Stimulated activated CD4-positive, alpha-beta T cell treated with anti-CD3 and anti-CD28 coated beads, Interleukin-2, amount 100 ng/mL, for 24 hours (primary cell): ENCODE measurements at places on chromosomes 5 and 9.

DNA sequence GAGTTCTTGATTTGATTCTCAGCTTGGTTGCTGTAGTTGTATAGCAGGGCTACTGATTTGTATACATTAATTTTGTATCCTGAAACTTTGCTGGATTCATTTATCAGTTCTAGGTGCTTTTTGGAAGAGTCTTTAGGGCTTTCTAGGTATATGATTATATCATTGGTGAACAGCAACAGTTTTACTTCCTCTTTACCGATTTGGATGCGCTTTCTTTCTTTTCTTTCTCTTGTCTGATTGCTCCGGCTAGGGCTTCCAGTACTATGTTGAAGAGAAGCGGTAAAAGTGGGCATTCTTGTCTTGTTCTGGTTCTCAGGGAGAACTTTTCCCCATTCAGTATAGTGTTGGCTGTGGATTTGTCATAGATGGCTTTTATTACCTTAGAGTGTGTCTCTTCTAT lies 158.9 kb downstream of the SAXO1 start:
- DNase-seq = no peak

DNA sequence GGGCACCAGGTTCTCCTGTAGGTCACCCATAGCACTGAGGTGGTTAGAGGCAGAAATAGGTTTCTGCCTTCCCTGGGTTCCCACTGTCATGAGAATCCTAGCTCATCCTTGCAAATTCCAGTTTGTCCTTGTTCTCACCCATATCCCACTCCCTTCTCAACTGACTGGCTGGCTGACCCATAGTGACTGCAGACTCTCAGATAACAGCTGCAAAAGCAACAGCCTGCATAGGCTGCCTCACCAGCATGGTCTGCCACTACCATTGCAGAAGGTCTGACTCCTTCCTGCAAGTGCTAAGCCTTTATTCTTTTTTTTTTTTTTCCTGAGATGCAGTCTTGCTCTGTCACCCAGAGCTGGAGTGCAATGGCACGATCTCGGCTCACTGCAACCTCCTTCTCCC lies 194.0 kb downstream of the SEMA6A start:
- no peak for DNase-seq

DNA sequence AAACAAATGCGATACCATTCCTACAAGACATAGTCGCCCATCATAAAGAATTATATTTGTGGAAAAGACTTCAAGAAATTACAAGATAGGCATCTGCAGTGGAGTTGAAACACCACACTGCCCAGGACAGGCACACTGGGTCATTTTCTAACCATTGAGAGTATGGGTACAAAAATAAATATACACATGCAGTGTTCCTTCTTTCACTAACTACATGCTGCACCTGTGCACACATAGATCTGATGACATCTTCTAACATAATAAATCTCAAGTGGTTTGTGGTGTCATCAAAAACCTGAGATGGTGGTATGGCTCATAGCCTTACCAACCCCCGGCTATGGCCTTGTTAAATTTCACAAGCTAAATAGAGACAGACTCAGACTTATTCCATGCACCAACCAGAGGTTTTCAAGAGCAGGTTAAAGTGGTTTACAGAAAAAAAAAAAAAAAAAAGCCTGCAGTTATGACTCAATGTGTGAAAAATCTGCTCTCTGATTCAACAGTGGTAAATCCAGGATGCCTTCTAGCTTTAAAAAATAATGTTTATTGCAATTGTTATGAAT lies 12.4 kb upstream of the NFIB start:
- DNase-seq = no peak

- DNase-seq = no peak
Measured at GRCh38 chr5:15746833-15747232, 246.9 kb downstream of the FBXL7 start.

DNA sequence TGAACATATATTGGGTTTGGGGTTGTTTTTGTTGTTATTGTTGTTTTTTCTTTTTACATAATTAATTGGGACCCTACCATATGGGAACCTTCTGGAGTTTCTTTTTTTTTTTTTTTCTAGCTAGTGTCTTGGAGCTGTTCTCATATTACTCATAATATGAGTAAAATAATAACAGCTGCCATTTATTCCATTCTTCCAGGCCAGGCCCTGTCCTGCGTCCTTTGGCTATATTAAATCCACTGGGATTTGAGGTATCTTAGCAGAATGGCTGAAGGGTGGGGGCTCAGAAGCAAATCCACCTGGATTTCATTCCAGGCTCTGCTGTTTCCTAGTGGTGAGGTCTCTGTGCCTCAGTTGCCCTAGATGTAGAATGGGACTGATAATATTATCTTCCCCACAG lies 47.2 kb upstream of the RPL26L1 start:
- DNase-seq = no peak

DNA sequence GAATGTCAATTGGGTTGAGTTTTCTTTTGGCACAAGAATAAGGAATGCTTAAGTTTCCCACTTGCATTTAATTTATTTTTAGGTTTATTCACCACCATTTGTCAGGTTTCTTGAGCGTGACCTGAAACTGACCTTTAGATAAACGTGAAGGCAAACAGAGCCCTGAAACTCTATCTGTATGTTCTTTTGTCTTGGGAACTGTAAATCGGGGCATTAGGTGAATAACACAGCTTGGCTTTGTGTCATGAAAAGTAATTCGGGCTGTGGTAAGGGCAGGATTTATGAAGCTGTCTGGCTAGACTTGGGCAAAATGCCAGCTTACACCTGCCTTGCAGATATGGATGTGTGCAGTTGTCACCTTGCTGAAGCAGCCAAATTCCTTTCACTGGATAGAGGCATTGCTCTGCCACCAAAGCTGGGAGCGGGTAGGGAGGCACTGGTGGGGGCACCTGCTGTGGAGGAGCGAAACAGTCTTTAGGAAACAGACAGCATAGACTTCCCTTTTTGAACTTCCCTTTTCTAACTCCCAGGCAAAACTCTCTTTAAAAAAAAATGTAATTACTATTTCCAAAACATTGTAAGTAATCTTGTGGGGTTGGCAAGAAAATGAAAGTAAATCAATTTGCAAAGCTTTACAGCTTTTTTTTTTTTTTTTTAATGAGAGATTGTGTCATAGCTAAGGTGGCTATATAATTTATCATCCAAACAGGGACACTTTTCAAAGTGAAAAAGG lies 545.2 kb downstream of the CSNK1G3 start:
- DNase-seq = no peak

- DNase-seq = no peak
Measured at GRCh38 chr5:84372066-84372695, 12.5 kb downstream of the EDIL3 start.

GRCh38 chr5:177086654-177087397 lies at the start of gene FGFR4:
Gene FGFR4, plus strand, starts transcription at chr5:177086915. Its CDS starts 2,688 bp downstream, at chr5:177089603.
- peak; percentile 68 for DNase-seq

DNA sequence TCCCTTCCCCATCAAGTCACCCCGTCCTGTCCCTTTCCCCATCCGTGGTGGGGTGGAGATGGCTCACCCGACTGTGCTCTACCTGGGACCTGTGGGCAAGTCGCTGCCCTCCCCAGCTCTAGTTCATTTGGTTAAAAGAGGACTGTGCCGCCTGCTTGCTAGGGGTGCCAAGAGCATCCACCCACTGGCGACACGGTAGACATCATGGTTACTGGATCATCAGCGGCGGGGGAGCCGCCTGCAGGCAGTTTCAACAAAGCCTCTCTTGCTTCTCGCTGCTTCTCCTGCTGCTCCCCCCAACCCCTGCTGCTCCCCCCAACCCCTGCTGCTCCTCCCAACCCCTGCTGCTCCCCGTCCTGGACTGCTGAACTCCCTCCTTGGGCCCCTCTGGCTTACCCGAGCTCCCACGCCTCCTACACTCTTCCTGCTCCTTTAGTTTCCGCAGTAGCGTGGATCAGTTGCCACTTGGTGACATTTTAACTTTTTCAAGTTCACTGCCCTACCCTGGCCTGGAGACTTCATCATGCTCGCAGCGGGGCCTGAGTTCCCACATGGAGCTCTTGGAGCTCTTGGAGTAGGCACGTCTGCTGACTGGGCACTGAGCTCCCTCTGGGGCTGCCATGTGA lies 22.0 kb upstream of the SCGB3A1 start:
- no peak for DNase-seq

DNA sequence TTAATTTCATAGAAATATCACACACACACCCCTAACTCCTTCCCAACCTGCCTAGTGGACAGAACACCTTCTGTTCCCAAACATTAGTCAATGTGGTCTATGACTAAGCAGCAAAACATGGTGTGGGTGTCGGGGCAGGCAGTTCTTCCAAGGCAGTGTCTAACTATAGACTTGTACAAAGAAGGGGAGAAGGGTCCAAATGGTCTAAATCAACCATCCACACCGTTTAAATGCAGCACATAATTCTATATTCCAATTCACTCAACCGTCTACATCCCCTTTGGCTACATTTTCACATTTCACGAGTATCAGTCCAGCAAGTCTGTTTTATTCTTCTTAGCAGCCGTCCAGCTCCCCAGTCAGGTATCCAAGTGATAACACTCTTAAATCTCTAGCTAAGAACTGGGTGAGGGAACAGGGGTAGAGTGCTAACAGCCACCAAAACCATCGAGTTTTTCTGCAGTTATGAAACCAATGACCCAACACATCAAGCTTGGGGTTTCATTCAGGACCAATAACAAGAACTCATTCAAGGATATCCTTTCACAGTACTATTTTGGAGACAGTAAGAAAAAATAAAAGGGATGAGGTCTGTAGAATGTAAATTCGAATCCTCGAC lies 3.3 kb downstream of the ZNF608 start:
- DNase-seq = no peak

DNA sequence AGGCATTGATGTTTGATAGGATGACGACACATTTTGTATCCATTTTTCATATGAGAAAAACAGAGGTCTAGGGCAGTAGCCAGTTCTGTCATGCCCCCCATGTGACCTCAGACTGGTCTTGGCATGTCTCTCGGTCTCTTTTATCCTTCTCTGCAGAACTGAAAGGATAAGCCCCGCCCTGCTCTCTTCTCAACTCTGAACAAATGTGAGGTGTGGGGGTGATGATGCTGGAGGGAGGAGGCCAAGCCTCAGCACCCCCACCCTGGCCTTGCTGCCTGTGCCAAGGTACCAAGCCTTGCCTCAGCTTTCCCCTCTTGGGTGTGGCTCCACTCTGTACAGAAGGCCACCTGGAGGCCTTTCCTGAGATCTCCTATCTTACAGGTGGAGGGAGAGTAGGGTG lies 19.5 kb upstream of the CRB2 start:
- no peak for DNase-seq

DNA sequence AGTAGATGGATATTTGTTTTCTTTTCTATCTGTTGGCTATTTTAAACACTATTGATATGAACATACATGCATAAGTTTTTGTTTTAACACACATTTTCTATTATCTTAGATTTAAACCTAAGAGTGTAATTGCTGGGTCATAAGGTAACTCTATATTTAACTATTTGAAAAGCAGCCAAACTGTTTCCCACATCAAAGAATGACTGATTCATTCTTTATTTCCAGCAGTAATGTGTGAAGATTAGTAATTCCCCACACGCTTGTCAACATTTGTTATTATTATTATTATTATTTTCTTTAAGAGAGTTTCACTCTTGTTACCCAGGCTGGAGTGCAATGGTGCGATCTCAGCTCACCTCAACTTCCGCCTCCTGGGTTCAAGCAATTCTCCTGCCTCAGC lies 1495.8 kb downstream of the EFNA5 start:
- no peak for DNase-seq

DNA sequence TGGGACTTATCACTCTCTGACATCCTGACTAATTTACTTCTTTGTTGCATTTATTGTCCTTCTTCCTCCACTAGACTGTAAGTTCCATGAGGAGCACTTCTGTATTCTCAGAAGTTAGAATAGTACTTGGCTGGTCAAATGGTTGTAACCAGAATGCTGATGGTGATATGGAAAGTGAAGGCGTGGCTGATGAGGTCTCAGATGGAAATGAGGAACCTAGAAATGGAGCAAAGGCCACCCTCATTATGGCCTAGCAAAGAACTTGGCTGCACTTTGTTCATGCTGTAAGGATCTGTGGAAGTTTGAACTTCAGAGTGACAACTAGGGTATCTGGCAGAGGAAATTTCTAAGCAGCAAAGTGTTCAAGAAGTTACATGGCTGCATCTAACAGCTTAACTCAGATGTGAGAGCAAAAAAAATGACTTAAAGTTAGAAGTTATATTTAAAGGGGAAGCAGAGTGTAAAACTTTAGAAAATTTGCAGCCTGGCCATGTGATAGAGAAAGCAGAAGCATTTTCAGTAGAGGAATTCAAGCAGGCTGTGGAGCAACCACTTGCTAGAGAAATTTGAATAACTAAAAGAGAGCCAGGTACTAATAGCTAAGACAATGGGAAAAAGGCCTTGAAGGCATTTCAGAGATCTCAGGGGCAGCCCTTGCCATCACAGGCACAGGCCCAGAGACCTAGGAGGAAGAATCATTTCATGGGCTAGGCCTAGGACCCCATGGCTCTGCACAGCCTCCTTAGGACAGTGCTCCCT lies 14.9 kb upstream of the SLC22A5 start:
- DNase-seq = no peak

DNA sequence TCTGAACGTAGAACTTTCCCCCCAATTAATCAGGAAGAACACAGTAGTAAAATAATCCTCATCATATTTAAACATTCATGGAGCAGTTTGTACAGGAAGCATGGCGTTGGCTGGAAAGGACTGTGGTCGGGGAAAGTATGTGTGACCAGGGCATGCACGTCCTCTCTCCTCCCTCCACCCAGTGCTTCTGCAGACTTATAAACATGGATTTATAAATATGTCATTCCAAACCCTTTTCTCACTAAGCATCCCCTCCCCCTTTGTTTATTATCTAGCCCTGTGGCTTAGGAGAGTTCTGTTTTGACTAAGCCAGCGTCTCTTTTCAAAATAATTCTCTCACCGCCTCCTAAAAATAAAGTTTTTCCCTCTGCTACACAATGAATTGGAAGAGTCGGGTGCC lies 70.4 kb upstream of the DAP start:
- DNase-seq = no peak

DNA sequence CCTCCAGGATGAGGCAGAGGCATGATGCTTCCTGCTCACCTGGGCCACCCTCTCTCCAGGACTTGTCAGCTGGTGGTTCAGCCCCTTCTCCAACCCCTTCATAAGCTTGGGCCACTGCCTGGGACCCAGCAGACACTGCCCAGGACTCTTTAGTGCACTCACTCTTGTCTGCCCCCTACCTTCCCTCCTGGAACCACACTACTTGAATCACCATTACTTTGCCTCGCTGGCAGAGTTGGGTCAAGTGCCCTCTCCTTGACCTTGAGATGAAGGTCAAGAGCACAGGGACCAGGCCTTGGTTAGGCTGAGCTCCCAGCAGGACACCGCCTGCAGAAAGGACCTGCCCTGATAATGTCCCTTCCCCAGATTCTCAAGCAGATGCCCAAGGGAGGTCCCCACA lies 8.5 kb upstream of the ENDOG start:
- DNase-seq = no peak

GRCh38 chr9:134442486-134443173 lies 116.4 kb downstream of the RXRA start:
- no peak for DNase-seq
